A549 (cell line): ENCODE measurements at places on chromosomes 1 and 21. TPM values are rescaled to one million over a fixed set of nuclear protein-coding genes. Genes with fewer than 3 reads are reported as not detected.

The SEMA4A gene
- polyA plus RNA-seq = 0.04 to 0.09 TPM (median 0.07 TPM) in 3 replicates

The SPRR2B gene
- polyA plus RNA-seq = not detected in 3 replicates

The CRYBG2 gene
- 2.3 to 2.7 TPM (median 2.4 TPM) in 3 replicates for polyA plus RNA-seq

The GPR3 gene
- 0.64 to 0.95 TPM (median 0.76 TPM) in 3 replicates for polyA plus RNA-seq

The PGLYRP4 gene
- polyA plus RNA-seq = not detected in 3 replicates

The NMNAT2 gene
- 0.63 to 0.88 TPM (median 0.72 TPM) in 3 replicates for polyA plus RNA-seq

The SH2D1B gene
- not detected in 3 replicates for polyA plus RNA-seq

The HAO2 gene
- 0.05 to 0.16 TPM in 2 of 3 replicates, not detected in the other for polyA plus RNA-seq

The OR2L2 gene
- polyA plus RNA-seq = not detected in 3 replicates

The LDLRAD2 gene
- 0.03 to 0.08 TPM (median 0.05 TPM) in 3 replicates for polyA plus RNA-seq

The ACKR1 gene
- not detected in 3 replicates for polyA plus RNA-seq

The RRAGC gene
- 14.1 to 18.0 TPM (median 16.3 TPM) in 3 replicates for polyA plus RNA-seq

The NBPF4 gene
- 0.21 to 0.42 TPM (median 0.25 TPM) in 3 replicates for polyA plus RNA-seq

The TGFB2 gene
- polyA plus RNA-seq = 29.7 to 40.6 TPM (median 34.0 TPM) in 3 replicates

The AMIGO1 gene
- 1.1 to 1.3 TPM (median 1.2 TPM) in 3 replicates for polyA plus RNA-seq

The SMG5 gene
- polyA plus RNA-seq = 46.4 to 51.5 TPM (median 48.7 TPM) in 3 replicates

The LAMB3 gene
- 8.1 to 11.1 TPM (median 9.1 TPM) in 3 replicates for polyA plus RNA-seq

The SAMD13 gene
- 0.28 to 0.59 TPM (median 0.53 TPM) in 3 replicates for polyA plus RNA-seq

The PLXNA2 gene
- polyA plus RNA-seq = 0.36 to 0.62 TPM (median 0.45 TPM) in 3 replicates

The HSD3B2 gene
- not detected in 3 replicates for polyA plus RNA-seq

The LCE2B gene
- not detected in 3 replicates for polyA plus RNA-seq

The OR2T29 gene
- not detected in 3 replicates for polyA plus RNA-seq

The ZBED6 gene
- 1.5 to 1.8 TPM (median 1.7 TPM) in 3 replicates for polyA plus RNA-seq

The PIK3R3 gene
- polyA plus RNA-seq = 1.8 to 2.1 TPM (median 2.0 TPM) in 3 replicates

The KIAA0319L gene
- 18.2 to 19.3 TPM (median 18.8 TPM) in 3 replicates for polyA plus RNA-seq

The C4BPB gene
- 4.9 to 9.5 TPM (median 5.1 TPM) in 3 replicates for polyA plus RNA-seq

The HOOK1 gene
- 0.45 to 0.47 TPM (median 0.46 TPM) in 3 replicates for polyA plus RNA-seq

The SPATA17 gene
- polyA plus RNA-seq = 2.9 to 3.4 TPM (median 3.3 TPM) in 3 replicates

The ORC1 gene
- 17.7 to 18.9 TPM (median 18.2 TPM) in 3 replicates for polyA plus RNA-seq

The TDRD10 gene
- polyA plus RNA-seq = not detected in 3 replicates

The IPP gene
- 5.7 to 7.6 TPM (median 7.3 TPM) in 3 replicates for polyA plus RNA-seq

The TAF5L gene
- 17.4 to 19.1 TPM (median 18.8 TPM) in 3 replicates for polyA plus RNA-seq

The RNU1-3 gene
- 6.5 to 8.5 TPM (median 6.6 TPM) in 3 replicates for polyA plus RNA-seq

The NTMT2 gene
- polyA plus RNA-seq = not detected in 3 replicates

The ADGRB2 gene
- polyA plus RNA-seq = 6.3 to 7.0 TPM (median 6.6 TPM) in 3 replicates

The CAPN2 gene
- polyA plus RNA-seq = 285 to 327 TPM (median 300 TPM) in 3 replicates

The POGZ gene
- polyA plus RNA-seq = 20.8 to 22.0 TPM (median 21.9 TPM) in 3 replicates

The CFAP45 gene
- 0.76 to 0.89 TPM (median 0.87 TPM) in 3 replicates for polyA plus RNA-seq

The OLIG2 gene
- polyA plus RNA-seq = not detected in 3 replicates

The RBM11 gene
- polyA plus RNA-seq = not detected in 3 replicates

The TTC39A gene
- polyA plus RNA-seq = 1.4 to 2.0 TPM (median 1.7 TPM) in 3 replicates

The CFAP57 gene
- polyA plus RNA-seq = 0.54 to 0.73 TPM (median 0.62 TPM) in 3 replicates

The NTNG1 gene
- not detected in 3 replicates for polyA plus RNA-seq

The KMO gene
- 0.30 to 0.36 TPM (median 0.35 TPM) in 3 replicates for polyA plus RNA-seq
